ENCODE measurements at places on chromosomes 6 and 20.
A peak's percentile ranks its signal among the peaks of the same experiment; 100 is the strongest.

DNA sequence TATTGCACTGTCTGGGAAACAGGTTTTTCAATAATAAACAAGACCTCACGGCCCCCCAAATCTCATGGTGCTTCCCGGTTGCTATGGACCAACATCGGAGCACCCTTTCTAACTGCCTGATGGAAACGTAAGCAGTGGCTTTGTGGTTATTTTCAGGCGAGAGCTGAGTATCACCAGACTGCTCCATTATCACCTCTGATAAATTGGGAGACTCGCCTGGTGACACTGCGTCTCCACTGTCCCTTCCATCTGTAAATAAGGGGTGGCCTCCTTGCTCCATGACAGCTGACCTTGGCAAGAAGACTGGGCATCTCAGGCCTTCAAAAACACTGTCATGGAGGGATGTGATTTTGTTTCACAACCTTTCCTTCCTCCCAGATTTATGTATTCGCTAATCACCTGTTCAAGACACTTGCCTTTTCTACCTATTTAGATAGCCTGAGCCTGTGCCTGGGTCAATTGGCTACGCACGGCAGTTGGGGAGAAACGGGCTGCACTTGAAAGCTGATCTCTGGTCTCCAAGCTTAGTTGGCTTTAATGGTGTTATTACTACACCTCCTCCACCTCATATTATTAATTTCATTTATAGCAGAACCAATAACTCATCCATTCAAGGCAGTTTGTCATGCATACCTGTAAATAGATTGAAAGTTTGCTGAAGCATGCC is 17.7 kb upstream of the CDH4 start:
- DNase-seq, result no peak

DNA sequence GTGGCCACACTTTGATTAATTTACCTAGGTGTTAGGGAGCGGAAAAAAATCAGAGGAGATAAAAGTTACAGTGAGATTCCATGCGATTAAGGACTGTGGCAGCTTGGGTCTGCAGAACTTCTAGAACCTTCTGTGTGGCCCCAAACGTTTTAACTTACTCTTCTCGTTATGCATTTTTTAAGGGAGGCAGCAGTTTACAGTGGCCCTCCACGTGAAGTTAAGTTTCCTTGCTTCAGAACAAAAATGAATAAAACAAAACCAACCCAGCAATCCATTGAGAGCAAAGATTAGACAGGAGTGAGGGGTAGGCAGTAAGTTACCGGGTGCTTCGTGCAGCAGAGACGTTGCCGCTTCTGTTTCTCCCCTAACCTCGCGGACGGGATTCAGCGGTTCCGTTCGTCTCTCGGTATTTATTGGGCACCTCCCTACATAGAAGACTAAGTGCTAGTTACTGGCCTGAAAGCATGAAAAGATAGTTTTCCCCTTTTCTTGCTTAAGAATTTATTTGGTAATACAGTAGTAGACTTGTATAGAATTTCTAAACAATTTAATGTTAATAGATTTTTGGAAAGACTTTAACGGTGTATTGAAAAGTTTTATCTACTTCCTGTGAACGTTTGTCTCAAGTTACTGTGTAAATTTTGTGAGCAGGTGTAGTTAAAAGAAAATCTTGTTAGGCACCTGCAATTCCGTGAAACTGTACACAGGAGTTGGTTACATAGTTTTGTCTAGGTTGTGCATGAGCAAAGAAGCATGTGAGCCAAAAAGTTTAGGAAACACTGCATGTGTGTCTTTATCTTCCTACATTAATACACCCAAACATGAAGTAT is 1.1 kb downstream of the BAG2 start:
- peak; percentile 61 for DNase-seq

DNA sequence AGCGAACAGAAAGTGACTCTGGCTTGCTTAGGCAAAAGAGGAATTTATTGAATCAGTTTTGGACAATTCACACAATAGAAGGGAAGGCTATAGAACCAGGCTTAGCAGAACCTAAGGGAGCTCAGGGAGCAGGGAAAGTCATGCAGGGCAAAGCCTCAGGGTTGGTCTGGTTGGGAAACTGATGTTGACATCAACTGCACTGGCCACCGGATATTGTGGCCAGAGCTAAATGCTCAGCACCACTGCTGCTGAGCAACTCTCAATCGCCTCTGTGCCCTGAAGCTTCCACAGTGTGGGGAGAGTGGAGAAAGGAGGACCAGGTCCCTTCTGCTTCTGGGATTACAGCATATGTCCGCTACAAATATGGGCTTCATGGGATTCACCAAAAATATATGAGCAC is 93.3 kb upstream of the GCM1 start:
- DNase-seq, result no peak

DNA sequence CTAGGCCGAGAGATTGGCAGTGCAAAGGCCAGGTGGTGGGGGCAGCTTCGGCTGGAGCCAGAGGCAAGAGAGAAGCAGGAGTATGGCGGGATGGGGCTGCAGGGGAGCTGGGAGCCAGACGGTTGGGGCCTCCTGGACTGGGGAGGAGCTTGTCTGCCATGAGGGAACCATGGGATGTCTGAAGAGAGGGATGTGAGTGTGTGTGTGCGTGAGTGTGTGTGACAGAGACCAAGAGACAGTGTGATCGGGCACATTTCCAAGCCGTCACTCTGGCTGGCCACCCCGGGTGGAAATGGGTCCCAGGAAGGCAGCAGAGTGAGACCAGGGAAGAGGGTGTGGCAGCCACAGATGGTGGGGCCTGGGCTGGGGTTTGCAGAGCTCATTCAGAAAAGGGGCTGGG is 13.8 kb downstream of the PHACTR3 start:
- DNase-seq, result no peak

- no peak for DNase-seq
Measured at GRCh38 chr6:104640150-104640700, 219.5 kb downstream of the HACE1 start.

- no peak for DNase-seq
Measured at GRCh38 chr6:161218222-161218621, 55.6 kb downstream of the AGPAT4 start.

DNA sequence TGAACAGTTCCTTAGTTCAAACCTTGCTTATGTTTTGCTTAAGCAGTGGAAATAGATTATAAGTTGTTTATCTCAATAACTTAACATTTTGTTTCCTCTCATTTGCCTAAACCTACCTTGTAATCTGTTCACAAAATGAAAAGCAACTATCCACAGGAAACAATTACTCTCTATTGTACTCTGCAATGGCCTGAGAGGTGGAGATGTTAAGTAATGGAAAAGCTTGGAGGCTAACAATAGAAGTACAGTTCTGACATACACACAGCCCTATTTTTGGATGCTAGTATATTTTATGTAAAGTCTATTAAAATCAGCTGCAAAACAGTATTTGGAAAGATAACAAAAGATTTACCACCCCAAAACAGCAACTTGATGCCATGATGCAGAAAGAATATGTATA is 82.1 kb downstream of the TINAG start:
- no peak for DNase-seq

GRCh38 chr6:87772597-87773530 is 70.8 kb upstream of the AKIRIN2 start:
- DNase-seq, result no peak

DNA sequence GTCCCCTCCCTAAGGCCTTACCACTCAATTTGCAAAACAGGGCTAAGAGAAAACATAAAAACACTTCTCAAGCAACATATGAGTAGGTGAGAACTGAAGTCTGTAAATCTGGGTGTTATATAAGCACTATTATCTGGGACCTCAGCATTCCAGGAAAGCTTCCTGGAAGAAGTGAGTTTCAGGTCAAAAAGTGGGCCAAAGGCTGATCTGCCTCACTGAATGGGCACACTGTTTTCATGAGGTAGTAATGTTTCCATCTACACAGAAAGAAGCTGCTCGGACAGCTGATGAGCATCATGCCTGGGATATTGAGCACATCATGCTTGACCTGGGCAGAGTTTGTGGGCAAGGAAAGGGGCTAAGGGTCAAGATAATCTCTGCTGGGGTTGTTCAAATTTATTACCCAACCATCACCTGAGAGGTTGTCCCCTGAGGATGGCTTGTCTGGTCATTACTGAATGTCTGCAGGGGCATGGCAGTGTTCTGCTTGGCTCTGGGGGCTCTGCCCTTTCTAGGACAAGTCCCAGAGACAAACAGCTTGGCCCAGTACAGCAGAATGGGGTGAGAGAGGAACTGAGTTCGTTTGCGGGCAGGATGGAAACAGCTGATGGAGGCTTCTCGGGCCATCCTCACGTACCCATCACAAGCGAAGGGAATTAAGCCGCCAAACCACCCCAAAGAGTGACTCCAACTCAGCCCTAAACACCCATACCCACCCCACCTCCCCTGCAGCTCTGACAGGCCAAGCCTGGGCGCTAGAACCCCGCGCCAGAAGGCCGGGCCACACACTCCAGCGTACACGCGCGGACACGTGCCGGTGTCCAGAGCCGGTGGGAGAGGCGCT is 1.2 kb upstream of the SYNJ2 start:
- peak; percentile 65 for DNase-seq

DNA sequence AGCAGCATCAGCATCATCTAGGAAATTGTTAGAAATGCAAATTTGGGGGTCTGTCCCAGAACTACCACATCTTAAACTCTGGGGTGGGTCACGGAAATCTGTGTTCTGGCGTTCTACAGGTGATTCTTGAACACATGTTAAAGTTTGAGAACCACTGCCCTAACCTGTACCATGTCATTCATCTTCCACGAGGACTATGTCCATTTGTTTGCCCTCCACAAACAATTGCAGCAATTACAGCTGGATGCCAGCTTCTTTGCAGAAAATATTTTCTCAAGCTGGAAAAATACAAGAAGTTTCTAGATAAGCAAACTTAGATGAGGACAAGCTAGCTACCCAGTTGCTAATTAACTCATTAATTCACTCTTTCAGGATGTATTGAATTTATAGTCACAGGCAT is 54.1 kb downstream of the MAFB start:
- DNase-seq, result no peak

GRCh38 chr6:169890049-169890448 is 138.6 kb downstream of the ERMARD start:
- DNase-seq, result no peak

GRCh38 chr6:159608961-159609651 is 83.9 kb downstream of the SOD2 start:
- DNase-seq, result peak; percentile 29
